GM23338 (cell line): ENCODE measurements at places on chromosomes 6 and 20. TPM values are rescaled to one million over a fixed set of nuclear protein-coding genes. Genes with fewer than 3 reads are reported as not detected.

KIF3B gene
- 22.8 and 23.6 TPM in 2 replicates for total RNA-seq

CD24 gene
- 2,810 and 2,907 TPM in 2 replicates for total RNA-seq

TINAG gene
- total RNA-seq: not detected in 2 replicates

PBX2 gene
- 89.4 and 111 TPM in 2 replicates for total RNA-seq

- no peaks in the 10 kb centered on the region for H3K27me3 ChIP-seq
- H3K36me3 ChIP-seq: no peaks in the 10 kb centered on the region
- no peak overlapping the region for H3K27ac ChIP-seq
- no peak for DNase-seq
- H3K4me1 ChIP-seq: no peaks in the 10 kb centered on the region
- no peak overlapping the region for H3K4me3 ChIP-seq
Measured at GRCh38 chr6:6840831-6841291, 252.3 kb downstream of the LY86 start.

MED23 gene
- 22.5 and 23.6 TPM in 2 replicates for total RNA-seq

GRCh38 chr20:3871550-3872265 lies 17.5 kb upstream of the PANK2 start:
- no peak overlapping the region for H3K4me3 ChIP-seq
- DNase-seq: no peak
- no peaks in the 10 kb centered on the region for H3K4me1 ChIP-seq
- H3K36me3 ChIP-seq: 0 out of 2 replicates have a peak, but pooled peaks cover 3% of the 10 kb centered on the region
- no peak overlapping the region for H3K27ac ChIP-seq
- H3K27me3 ChIP-seq: no peaks in the 10 kb centered on the region

ESR1 gene
- 0.94 TPM in 1 of 2 replicates, not detected in the other for total RNA-seq

HSPA1L gene
- total RNA-seq: 0.50 and 0.83 TPM in 2 replicates

- DNase-seq: no peak
- no peak overlapping the region for H3K4me3 ChIP-seq
- no peak overlapping the region for H3K27ac ChIP-seq
- H3K4me1 ChIP-seq: no peaks in the 10 kb centered on the region
- no peaks in the 10 kb centered on the region for H3K27me3 ChIP-seq
Measured at GRCh38 chr20:7773511-7773910, 166.7 kb downstream of the HAO1 start.

DNA sequence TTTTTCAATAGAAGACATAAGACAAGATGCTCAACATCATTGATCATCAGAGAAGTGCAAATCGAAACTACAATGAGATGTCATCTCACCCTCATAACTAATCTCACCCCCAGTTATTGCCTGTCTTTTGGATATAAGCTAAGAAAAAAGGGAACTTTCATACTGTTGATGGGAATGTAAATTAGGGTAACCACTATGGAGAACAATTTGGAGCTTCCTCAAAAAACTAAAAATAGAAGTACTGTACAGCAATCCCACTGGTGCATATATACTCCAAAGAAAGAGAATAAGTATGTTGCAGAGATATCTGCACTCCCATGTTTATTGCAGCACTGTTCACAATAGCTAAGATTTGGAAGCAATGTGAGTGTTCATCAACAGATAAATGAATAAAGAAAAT lies 26.4 kb upstream of the PHF3 start:
- no peaks in the 10 kb centered on the region for H3K36me3 ChIP-seq
- no peaks in the 10 kb centered on the region for H3K4me1 ChIP-seq
- H3K27ac ChIP-seq: no peak overlapping the region
- DNase-seq: no peak
- H3K4me3 ChIP-seq: no peak overlapping the region

ZC2HC1B gene
- total RNA-seq: not detected in 2 replicates
